Fibroblast of skin of right biceps (primary cell): ENCODE measurements at places on chromosomes 6 and 20.
A peak's percentile ranks its signal among the peaks of the same experiment; 100 is the strongest.

DNA sequence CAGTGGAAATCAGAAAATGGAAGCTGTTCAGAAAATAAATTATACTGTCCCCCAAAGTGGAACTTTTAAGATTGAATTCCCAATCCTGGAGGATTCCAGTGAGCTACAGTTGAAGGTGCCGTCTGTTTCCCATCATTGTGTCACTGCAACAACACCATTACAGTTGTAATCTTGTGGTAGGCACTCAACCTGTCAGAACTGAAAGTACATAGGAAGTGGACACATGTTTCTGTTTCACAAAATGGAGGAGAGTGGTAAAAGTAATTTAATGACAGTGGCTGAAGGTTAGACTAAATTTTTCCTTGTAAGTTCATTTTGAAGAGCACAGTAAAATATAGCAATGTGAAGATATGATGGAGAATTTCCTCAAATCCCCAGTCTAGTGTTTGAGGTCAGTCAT is 70.0 kb downstream of the CD109 start:
- DNase-seq = no peak

- DNase-seq = peak; percentile 39
These were observed 80.1 kb downstream of the UTRN start for GRCh38 chr6:144365271-144365670.

DNA sequence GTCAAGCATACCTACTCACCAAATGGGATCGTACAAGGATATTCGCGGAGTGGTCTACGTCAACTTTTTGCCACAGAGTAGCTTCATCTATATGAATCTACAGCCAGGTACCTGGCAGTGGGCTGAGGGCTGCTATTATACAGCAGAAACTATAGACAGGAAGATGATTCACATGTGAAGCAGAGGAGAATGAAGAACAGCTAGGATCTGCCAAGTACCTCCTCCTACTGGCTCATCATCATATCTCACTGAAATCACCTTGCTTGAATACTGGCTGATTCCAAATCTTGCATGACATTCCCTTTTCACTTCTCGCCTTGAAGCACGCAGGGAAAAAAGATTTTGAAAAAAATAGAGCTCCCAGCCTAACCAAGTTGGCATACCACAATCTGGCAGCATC is 488.7 kb upstream of the NRSN1 start:
- no peak for DNase-seq

DNA sequence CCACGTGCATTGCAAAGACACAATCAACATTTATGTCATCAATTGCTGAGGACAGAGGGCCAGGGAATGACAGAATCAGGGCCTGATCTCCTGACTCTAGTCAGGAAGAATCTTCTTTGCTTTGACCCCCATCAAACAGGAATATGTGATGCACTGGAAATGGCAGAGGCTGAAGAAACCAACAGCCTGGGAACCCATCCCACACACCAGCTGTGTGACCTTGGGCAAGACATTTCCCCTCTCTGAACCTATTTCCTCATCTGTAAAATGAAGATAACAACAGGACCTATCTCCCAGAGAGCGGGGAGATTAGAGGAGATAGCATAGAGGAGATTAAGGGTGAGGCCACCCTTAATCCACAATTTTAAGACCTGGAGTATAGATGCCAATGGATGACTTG is 1.5 kb downstream of the HNF4A start:
- DNase-seq = no peak

GRCh38 chr6:118784641-118785164 is 109.2 kb upstream of the ASF1A start:
- DNase-seq = no peak

DNA sequence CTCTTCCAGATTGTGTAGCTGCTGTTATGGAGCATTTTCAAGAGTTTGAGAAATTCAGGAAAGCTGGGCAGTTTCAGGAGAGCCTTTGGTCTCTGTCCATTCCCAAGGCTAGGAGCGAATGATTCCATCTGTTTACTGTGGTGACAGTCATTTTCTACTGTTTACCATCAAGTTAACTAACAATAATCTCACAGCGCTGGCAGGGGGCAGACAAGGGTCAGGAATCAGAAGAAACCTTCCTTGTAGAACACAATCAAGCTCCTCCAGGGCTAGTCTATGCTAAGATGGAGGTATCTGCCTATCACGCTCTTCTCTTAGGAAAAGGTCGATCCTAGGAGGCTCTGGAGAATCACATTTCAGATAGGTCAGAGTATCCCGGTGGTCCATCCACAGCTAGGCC is 293.9 kb downstream of the KIF16B start:
- DNase-seq = no peak
